ENCODE measurements at places on chromosomes 3 and 15. TPM values are rescaled to one million over a fixed set of nuclear protein-coding genes. Genes with fewer than 3 reads are reported as not detected.
A peak's percentile ranks its signal among the peaks of the same experiment; 100 is the strongest.

DNA sequence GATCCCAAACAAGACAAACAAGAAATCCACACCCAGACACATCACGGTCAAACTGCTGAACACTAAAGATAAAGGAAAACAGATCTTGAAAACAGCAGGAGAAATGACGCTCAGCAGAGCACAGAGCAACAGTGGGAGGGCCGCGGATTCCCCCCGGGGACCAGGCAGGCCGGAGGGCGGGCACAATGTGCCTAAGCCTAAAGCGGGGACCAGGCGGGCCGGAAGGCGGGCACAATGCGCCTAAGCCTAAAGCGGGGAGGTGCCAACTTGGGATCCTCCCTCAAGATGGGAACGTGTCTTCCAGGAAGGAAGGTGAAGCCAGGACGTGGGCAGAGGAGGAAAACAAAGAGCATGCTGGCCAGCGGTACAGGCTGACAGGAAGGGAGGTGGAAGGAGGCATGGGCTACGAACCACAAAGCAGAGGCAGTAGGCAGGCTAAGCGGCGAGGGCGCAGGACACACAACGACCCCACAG is 31.1 kb downstream of the CYFIP1 start:
- DNase-seq: peak; percentile 4

Gene KCNAB1
- polyA plus RNA-seq: not detected

Gene FBXW12
- not detected for polyA plus RNA-seq

- no peak for DNase-seq
These were observed 1.2 kb downstream of the ZBTB11 start for GRCh38 chr3:101675709-101676215.

Gene C3orf52
- 4.5 TPM for polyA plus RNA-seq

- no peak for DNase-seq
These were observed 162.7 kb downstream of the GMNC start for GRCh38 chr3:190699776-190700175.

DNA sequence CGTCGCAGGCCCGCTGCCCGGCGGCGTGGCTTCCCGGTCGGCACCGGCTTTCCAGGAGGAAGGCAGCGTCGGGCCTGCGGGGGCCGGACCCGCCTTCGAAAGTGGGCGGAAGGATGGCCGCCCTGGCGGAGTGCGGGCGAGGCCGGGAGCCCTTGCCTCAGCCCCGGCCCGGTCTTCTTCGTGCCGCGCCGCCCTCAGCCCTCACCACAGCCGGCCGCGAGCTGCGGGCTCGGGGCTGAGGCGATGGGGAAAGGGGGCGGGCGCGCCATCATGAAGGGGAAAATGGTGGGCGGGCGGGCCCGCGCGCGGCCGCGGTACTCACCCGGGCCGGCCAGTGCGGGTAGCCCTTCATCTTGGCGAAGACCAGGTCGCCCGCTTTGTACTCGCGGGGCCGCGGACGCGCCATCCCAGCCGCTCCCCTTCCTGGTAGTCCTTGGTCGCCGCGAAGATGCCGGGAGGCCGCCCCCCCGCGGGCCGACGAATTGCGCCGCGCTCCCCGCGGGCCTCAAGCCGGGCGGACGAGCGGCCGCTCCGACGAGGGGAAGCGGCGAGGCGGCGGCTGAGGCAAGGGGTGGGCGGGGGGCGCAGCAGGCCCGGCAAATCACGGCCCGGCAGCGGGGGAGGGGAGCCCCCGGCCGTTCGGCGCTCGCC is 489 bp downstream of the HDGFL3 start:
- no peak for DNase-seq

Gene CYP8B1
- polyA plus RNA-seq: not detected

Gene ECT2
- 30.9 TPM for polyA plus RNA-seq

DNA sequence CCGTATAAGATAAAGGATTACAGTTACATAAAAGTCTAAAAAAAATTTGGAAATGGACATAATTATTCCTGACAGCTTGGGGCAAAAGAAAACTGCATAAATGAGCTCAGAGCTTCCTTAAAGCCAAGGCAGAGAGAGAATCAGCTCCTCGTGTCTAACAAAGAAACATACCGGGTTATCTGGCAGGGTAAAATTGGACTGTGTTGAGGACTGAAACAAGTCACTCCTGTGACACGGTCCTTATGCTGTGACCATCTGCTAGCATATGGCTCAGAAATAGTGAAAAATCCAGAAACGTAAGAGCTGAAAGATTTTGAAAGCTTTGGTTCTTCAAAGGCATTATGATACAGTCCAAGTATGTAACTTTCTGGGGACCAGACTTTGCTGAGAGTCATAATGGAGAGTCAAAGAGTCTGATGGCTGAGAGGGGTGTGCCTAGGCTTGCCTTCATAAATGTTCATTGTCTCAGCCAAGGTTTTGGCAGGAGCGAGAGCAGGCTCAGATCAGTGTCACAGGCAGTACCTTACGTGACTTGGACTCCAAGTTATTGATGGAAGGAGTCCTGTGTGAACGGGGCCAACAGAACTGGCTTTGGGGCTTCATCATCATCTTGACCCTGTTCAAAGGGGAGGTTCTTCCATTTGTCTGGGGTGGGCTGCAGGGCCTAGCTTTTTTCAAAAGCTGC is 12.5 kb downstream of the MAP6D1 start:
- DNase-seq: no peak

GRCh38 chr3:157906627-157907026 is 199.6 kb downstream of the SHOX2 start:
- no peak for DNase-seq

DNA sequence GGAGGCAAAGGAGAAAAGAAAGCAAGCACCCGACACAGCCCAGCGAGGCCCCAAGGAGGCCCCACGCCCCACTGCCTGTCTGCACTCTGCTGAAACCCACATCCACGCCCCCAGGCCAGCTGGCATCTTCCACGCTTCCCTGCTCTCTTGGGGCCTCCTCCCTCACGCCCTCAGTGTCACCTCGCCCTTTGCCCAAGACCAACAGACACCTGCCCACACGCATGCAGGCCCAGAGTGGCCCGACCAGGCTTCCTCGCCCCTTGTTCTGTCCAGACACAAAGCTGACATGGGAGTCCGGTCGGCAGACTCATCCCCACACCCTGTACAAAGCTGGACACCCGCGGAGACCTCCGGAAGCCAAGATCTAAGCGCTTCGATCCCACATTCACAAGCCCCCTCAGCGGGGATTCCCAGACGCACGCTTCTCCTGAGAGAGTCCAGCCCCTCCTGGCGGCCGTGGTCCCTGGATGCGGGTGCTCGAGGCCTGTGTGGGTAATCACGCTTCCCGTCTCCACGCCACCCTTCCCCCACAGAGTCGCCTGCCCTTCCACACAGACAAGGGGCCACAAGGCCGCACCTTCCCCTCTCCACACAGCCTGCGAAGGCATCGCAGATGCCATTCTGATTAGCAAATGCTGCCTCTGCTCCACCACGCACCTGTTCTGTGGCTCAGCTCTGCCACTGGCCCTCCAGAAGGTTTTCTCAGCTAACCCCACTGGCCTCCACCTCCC is 176.6 kb downstream of the XXYLT1 start:
- no peak for DNase-seq

Gene EPHA6
- not detected for polyA plus RNA-seq

- no peak for DNase-seq
These were observed 14.5 kb downstream of the TIPARP start for GRCh38 chr3:156688632-156689452.

DNA sequence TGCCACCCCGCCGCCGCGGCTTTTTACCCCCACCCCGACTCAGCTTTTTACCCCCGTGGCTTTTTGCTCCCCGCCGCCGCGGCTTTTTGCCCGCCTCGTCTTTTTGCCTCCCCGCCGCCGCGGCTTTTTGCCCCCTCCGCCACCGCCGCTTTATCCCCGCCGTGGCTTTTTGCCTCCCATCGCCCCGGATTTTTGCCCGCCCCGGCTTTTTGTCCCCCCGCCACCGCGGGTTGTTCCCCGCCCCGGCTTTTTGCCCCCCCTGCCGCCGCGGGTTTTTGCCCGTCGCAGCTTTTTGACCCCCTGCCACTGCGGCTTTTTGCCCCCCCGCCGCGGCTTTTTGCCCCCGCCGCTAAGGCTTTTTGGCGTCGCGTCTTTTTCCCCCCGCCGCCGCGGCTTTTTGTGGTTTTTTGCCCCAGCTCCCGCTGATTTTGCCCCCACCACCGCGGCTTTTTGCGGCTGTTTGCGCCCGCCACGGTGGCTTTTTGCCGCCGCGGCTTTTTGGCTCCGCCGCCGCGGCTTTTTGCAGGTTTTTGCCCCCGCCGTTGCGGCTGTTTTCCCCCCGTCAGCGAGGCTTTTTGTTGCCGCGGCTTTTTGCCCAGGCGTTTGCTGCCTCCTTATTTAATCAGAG is 597.2 kb downstream of the GOLGA6L6 start:
- no peak for DNase-seq

GRCh38 chr15:52010633-52011595 is 8.1 kb upstream of the MAPK6 start:
- DNase-seq: no peak

- DNase-seq: no peak
These were observed 1207.6 kb downstream of the OTOL1 start for GRCh38 chr3:162704238-162704637.

DNA sequence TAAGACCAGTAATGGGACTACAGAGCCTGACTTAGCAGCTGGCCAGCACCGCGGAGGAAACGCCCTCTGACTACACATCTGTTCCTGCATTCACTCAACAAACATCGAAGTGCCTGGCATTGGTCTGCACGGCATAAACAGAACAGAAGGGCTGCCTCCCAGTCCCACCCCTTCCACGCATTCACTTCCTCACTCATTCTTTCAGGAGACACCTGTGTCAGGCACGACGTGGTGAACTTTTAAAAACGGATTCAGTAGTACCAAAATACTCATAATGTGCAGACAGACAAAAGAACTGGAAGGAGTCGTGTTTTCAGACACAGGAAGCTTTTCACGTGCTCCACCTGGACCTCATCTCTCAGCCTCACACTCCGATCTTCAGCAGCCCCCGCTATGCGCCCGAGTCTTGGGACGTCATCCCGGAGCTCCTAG is 123.3 kb downstream of the XXYLT1 start:
- DNase-seq: peak; percentile 47

DNA sequence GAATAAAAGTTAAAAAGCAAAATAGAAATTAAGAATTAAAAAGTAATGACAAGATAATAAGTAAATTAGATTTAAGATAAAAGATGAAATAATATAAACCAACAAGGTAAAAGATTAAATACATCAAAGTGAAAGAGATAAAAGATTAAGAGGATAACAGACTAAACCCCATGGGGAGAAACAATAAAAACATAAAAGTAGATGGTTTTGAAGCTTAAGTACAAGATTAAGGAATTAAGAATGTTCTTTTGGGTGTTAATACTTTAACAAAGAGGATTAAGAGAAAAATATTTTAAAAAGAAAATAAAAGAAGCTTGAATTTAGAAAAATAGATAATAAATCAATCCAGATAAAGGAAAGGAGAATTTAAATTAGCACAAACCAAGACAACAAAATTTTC is 85.4 kb downstream of the SQOR start:
- no peak for DNase-seq

- no peak for DNase-seq
These were observed 1.0 kb upstream of the DLL4 start for GRCh38 chr15:40927873-40928806.

Gene CCDC13
- polyA plus RNA-seq: 0.18 TPM

Gene CCR9
- polyA plus RNA-seq: not detected

DNA sequence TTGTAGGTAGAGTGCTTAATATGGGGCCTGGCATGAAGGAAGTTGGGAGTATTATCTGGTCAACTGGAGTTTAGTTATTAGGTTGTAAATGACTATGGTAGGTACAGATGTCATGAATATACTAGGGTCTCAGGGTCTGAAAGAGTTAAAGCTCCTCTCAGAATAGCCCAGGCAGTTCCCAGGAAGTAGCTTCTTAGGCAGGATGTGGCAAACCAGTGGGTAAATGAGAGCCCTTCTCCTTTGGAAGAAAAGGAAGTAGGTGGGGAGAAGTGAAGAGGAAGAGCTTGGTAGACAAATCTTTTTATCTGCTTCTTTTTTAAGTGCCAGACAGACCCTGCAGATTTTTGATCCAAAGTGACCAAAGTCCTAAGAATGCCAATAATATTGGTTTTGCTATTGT is 24.5 kb downstream of the MAP2K1 start:
- DNase-seq: no peak

DNA sequence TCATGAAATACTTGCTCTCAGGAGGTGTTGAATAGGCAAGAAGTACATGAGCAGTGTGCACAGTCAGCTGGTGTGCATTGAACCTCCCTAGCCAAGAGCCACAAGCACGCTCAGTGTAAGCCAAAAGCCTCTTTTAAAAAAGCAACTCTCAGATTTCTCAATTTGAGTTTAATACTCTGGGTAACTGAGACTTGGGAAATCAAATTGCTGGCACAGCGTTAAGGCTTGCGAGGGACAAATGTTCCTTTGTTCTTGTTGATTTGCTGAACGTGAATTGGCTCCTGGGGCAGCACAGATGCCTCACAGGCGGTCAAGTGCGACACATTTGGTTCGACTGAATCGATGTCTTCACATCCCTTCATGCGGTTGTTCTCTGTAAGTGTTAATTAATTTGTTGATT is at the start of gene FAM240A:
TSS of gene FAM240A (plus strand) at position 202 of the 400 bp plus-strand sequence. CDS start at position 361, 159 bp downstream.
- no peak for DNase-seq

DNA sequence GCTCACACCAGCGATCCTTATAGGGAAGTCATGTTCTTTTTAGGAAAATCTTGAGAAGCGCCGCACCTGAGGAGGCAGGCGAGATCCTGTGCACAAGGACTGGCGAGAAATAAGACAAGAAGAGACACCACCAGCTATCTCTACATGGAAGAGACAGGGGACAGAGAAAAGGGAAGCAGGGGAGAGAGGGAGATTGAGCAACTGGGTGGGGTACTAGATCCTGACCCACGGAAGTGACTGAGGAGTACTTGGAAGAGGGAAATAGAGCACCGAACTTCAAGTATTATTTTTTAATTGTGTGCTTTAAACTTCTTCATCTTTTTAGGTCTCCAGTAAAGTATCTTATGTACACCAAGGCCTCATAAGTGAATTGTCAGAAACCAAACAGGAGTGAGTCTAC is 742.0 kb upstream of the LMCD1 start:
- DNase-seq: no peak

DNA sequence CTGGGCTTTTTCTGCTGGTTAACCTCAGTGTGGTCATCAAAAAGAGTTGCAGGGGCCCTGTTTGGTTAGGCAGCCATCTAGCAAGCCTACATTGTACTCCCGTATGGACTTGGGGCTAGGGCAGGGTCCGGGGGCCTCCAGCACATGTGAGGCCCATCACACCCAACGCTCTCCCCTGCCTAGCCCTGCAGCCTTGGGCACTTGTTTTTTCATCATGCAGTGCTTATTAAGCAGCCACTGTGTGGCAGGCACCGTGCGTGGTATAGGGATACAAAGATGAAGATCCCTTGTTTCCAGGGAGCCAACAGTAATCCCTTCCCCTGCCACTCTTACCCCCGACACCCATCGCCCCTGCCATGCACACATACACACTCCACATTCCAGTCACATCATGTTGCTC is 14.2 kb downstream of the MRAS start:
- DNase-seq: no peak

- no peak for DNase-seq
These were observed 4.2 kb downstream of the SLC28A1 start for GRCh38 chr15:84888639-84889038.
